ENCODE measurements at places on chromosomes 7 and 10.

DNA sequence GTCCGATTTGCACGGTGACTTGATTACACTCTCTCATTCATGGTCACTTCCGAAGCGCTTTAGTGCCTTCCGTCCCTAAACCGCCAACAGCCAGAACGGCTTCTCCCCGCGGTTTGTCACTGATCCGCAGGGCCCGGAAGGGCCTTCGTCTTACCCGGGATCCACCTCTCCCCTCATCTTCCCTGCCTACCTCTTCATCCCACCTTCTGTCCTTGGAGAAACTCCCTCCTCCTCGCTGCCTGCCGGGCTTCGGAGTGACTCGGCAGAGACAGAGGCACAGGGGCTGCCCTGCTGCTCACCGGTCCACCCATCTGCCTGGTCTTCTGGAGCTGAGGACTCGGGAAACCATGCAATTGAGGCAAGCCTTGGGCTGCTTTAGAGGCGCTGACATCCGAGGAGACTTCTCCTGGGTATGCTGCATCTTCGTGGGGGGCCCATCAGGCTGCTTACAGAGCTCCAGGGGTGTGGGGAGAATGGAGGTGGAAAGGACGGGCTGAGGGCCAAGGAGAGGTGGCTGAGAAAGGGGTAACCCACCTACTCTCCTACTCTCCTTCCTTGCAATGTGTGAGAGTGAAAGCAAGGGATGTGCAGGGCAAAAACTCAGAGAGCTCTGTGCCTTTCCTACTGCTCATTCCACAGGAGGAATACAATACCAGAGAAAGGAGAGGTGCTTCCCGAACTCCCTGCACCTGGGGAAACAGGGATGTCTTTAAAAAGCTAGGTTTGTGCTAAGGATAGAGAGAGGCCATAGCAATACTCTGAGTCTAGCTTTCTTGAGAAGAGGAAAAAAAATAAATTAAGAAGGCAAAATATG lies 1.0 kb upstream of the HOXA11 start:
- peak; percentile 65 for DNase-seq

DNA sequence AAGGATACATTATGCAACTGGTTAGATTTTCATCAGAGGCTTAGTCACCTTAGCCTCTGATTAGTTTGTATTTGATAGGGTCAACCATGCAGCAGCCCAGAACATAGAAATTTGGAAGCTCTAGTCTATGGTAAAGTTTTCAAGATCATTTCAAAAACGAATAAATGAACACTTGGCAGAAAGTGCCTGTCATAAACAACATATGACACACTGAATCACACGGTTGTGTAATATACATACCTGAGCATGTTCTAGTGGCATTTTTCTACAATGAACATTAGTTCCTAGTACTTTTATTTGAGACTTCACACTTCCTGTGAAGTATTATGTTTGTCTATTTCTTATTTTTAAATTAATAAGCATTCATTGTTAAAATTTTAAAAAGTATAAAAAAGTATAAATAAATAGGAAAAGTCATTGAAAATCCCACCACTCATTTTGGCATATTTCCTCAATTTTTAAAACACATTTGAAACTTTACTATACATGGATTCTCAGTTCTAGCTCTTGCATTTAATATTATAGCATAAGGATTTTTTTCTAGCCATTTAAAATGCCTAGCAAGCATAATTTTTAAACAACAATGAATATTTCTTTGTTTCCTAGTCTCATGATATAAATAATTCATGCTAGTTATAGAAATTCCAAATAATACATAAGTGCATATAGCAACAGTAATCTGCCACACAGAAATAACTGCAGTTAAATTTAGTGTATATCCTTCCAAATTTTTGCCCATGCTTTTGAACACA lies 25.7 kb upstream of the PRPS1L1 start:
- DNase-seq = no peak

DNA sequence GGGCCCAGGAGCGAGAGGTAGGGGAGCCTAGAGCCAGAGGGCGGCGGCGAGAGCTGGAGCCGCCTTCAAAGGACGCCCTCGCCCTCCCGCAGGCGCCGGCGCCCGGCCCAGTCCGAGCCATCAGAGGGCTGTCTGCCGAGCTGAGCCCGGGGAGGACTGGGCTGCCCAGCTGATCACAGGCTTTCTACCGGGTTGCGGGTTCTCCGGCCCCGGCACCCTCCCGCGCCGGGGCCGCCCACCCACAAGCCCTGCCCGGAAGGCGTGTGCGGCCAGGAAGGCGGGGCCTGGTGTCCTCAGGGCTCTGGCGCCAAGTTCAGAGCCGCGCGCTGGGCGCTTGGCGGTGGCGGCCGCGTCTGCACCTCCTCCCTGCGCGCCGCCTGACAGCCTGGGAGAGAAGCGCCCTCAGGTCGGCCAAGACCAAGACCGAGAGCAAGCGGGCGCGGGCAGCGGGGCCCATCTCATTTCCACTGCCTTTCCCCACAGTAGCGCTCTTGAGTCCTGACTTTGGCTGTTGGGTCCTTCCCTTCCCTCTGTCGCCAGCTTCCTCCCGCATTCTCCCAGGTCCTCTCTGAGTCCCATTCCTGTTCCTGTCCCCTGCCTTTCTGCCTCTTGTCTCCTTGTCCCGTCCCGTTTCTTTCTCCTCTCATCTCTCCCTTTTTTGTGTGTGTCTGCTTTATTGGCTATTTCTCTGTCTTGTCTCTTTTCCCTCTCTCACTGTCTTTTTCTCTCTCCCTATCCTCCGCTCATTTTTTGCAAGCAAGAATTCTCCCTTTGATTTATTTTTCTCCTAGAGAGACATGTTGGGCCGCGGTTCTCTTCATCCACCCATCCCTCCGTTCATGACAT lies 60.6 kb upstream of the MSMB start:
- peak; percentile 77 for DNase-seq

GRCh38 chr10:13106387-13107045 lies 6.6 kb downstream of the OPTN start:
- DNase-seq = no peak

GRCh38 chr7:100949933-100950443 lies 654 bp downstream of the MUC3A start:
- DNase-seq = peak; percentile 63

DNA sequence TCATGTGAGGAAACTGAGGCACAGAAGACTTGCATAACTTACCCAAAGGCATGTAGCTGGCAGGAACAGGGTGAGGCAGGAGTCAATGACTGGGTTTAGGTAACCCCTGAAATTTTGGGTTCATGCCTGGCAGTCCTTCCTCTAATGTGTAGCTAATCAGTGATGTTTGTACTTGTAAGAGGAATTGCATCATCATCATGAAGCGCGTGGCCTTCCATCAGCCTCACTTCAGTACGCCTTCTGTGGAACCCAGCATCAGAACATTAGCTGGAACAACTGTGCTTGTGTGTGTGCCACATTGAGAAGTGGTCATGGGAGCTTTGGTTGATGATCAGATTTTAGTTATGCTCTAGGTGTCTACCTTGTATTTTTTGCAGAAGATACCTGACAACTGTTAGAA lies 18.2 kb upstream of the STMP1 start:
- DNase-seq = no peak

DNA sequence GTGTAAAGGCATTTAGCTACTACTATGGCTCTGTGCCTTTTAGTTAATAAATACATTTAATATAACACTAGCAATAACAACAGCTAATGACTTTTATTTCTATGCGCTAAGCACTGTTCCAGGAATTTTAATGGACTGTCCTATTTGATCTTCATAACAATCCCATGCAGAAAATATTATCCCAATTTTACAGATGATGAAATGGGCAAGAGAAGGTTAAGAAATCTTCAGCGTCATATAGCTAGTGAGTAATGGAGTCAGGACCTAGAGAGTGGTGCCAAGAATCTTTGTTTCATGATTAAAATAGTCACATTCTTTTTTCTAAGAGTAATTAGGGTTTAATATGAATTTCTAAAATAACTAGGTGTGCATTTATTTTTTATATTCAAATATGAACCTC lies 32.4 kb downstream of the ACTA2 start:
- no peak for DNase-seq

GRCh38 chr10:114975091-114975490 lies 37.1 kb downstream of the TRUB1 start:
- DNase-seq = no peak

DNA sequence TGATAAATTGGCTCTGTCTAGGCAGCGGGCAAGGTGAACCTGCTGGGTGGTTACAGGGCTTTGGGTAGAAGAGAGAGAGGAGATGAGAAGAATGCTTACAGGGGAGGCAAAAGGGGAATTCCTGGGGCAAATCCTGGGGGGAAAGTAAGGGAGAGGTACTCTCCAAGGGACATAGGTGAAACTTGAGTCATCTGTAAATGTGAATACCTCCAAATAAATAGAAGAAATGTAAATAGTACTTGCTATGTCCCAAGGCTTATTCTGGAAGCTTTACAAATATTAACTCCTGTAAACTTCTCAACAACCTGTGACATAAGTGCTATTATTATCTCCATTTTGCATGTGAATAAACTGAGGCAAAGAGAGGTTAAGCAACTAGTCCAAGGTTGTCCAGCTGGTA lies 57.7 kb upstream of the CDK13 start:
- no peak for DNase-seq

DNA sequence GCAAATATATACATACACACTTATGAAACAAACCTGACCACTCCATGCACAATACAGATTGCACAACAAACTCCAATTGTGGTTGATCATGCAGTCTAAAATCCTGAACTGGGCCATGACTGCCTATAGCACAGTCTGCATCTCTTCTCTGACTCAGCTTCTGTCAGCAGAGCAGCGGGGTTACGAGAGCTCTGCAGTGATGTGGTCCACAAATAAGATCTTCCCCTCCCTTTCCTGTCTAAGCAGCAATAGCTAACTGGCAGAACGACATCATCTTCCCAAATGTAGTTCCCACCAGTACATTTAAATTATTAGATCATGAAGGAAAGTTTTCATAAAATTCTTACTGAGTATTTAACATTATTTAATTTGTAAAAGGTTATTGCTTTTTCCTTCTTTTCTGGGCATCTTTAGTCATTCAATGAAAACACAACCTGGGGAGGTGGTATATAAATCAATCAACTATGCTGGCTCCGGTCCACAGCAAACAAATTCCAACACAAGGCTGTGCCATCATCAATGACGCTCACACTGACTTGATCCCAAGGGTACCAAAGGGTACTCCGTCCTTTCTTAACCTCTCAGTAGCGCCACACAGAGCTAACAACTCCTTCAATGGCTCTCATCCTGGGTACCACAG lies 17.1 kb downstream of the ARHGAP21 start:
- no peak for DNase-seq

- no peak for DNase-seq
These were observed 101.1 kb downstream of the BTAF1 start for GRCh38 chr10:92024700-92025099.

DNA sequence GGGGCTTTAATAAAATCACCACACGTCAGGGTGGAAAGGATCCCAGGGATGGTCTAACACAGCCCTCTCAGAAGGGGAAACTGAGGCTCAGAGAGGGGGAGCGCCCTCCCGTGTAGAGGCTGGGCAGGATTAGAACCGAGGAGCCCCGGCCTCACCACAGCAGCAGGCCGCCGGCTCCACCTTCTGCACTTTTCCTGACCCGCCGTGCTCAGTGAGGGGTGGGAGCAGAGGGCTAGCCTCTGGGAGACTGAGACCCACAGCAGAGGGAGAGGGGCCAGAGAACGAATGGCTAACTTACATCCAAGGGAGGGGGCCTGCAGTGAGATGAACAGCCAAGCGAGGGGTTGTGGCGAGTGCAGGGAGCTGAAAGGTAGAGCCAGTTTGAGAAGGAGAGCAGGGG lies 79.5 kb downstream of the COL13A1 start:
- no peak for DNase-seq

GRCh38 chr10:133520193-133520738 lies 6.9 kb upstream of the CYP2E1 start:
- DNase-seq = peak; percentile 84

All from H7 (cell line).